ENCODE measurements at places on chromosomes 6 and 20.

GRCh38 chr6:31712296-31712695, 2.9 kb upstream of the LY6G6D start:
- no peak for DNase-seq

DNA sequence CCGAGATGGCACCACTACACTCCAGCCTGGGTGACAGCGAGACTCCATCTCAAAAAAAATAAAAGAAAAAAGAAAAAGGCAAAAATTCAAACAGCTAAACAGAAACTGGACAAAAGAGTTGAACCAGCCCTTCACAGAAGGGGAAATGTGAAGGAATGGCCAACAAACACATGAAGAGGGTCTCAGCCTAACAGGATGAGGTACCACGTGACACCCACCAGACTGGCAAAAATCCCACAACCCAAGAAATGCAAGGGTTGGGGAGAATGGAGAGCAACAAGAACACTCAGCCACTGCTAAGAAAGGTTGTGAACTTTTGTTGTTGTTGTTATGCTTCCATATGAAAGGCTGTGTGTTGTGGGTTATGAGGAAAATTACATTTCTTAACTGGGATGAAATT, 357.7 kb downstream of the PREX1 start:
- no peak for DNase-seq

- DNase-seq = no peak
Measured at GRCh38 chr6:84033523-84034451, at the start of gene MRAP2. Gene MRAP2, plus strand, starts transcription at chr6:84033772. Its CDS starts 21,547 bp downstream, at chr6:84055319.

- DNase-seq = no peak
Measured at GRCh38 chr20:5397393-5397792, 80.6 kb upstream of the PROKR2 start.

DNA sequence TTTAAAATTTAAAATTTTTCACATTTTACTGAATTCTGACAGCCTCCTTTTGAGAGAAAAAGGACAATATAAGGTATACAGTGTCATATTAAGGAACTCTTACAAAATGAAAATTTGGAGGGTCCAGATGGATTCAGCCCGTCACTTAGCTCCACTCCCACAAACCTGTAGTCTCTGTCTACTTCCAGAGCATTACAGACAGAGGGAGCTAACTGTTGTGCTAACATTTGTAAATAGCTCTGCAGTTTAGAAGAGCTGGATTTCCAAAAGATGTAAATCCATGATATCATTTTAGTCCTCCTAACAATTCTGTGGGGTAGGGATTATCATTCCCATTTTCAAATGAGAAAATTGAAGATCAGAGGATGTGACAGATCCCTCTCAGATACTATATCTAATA, 16.1 kb upstream of the SERINC3 start:
- no peak for DNase-seq

GRCh38 chr6:146949425-146949824, 254.8 kb upstream of the STXBP5 start:
- DNase-seq = no peak

DNA sequence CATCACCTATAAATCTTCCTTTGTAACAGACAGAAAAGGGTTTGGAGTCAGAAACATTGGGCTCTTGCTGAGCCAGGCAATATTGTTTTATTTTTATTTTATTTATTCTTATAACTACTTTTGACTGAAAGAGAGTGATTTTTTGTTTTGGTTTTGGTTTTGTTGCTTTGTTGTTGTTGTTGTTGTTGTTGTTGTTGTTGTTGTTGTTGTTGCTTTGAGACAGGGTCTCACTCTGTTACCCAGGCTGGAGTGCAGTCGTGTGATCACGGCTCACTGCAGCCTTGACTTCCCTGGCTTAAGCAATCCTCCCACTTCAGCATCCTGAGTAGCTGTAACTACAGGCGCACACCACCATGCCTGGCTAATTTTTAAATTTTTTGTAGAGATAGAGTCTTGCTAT, 15.0 kb upstream of the SLC13A3 start:
- no peak for DNase-seq

DNA sequence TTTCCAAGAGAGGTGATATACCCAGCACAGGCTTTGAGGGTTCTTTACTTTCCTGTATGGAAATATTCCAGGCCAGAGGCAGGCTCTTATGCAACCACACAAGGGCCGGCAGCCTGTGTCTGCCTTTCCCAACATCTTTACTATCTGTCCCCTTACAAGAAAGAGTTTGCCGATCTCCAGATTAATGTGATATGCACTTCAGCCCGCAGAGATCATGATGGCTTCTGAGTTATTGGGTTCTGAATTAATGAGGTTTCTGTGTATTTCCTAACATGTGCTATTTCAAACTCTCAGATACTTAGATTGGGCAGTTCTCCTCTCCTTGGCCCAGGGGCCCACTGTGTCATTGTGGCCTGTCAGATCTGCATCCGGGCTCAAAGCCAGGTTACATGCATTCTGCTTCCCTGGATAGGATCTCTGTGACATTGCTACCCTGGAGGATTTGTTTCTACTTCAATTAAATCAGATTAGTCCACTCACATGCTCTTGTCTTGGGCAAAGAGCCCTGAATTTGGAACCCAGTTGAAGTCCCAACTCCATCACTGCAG, 56.6 kb downstream of the TGM2 start:
- no peak for DNase-seq

DNA sequence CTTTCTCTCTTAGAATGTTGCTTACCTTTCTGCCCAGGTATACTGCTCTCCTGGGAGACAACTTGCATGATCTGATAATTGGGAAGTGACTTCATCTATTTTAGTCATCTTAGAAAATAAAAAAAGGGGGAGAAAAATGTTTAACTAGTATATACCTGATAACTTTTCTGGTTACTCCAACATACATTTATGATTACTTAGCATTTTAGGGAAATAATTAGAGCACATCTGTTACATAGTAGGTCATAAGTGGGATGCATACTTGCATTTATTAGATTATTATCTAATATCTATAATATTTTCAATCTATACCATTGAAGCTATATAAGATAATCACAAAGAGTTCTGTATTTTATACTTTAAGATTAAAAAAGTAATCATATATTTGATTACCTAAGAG, 193.9 kb upstream of the EYS start:
- DNase-seq = no peak

- no peak for DNase-seq
Measured at GRCh38 chr20:62717933-62718332, 9.3 kb downstream of the NTSR1 start.

GRCh38 chr6:21597801-21598673, 4.5 kb downstream of the SOX4 start:
- DNase-seq = no peak

GRCh38 chr6:114096561-114097172, 125.7 kb upstream of the HDAC2 start:
- no peak for DNase-seq

- no peak for DNase-seq
Measured at GRCh38 chr20:36152261-36152660, 2.3 kb upstream of the EPB41L1 start.

- no peak for DNase-seq
Measured at GRCh38 chr6:138545621-138545980, 46.3 kb upstream of the NHSL1 start.

DNA sequence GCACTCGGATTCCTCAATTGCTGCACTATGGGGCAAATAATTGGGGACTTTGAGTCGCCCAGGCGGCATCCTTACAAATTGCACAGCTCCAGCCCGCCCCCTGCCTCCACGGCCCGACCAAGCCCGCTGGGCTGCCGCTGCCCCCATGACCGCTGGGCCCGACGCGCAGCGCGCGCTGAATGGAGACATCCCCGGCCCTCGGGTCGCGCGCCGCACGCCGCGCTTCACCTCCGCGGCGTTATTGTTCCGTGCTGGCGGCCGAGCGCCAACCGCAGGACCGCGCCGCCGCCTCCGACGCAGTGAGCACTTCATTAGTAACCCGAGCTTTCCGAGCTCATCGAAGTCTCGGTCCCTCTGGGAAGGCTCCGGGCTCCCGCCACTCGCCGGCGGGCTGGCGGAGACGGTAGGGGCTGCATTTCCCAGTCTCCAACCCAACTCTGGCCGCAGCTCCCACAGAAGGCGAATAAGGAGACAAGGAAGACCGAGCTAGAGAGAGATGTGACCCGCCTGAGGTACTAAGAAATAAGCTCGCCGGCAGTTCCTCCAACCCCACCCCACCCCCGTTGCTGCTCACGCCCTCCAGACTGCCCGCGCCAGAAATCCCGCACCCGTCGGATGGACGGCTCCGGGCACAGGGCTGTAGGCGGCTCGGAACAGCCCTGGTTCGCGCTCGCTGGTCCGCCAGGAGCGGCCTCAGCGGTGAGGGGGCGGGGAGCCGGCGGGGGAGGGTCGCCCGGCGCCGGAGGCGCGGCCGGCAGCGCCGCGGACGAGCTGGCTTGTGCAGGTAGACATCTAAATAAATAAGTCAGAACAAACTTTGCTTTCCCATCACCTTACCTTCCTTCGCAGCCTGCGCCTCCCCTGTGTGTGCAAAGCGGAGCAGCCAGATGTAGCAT, 703 bp downstream of the EPHA7 start:
- DNase-seq = no peak

GRCh38 chr6:14797875-14798593, 447.8 kb upstream of the JARID2 start:
- no peak for DNase-seq

GRCh38 chr6:158646023-158646910, 1.7 kb upstream of the DYNLT1 start:
- no peak for DNase-seq

- no peak for DNase-seq
Measured at GRCh38 chr6:73367761-73368355, 1.8 kb downstream of the OOEP start.

DNA sequence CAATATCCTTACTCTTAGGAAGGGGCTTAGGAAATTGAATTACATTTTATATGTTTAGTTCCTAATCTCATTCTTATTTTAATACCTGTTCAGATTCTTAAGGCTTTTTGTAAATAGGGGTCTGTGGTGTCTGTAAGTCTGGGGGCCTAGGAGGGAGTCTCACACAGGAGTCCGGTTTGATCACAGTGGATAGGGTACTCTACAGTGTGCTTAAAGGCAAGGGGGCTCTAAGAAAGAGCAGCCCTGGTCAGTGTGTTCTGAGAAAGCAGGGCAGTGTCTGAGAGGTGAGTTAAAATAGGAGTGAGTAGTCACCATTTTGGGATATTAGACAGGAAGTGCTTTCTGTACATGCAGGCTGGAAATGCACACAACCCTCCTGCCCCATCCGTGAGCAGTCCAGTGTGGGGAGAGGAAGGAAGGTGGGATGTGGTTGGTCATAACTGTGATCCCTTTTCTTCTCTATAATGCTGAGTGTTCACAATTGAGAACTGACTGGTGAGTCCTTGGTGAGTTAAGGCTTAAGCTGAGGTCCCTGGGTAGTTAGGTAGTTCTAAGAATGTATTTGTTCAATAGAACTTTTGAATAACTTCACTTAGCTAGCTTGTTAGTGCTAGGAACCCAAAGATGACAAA, 50.0 kb downstream of the CDKAL1 start:
- DNase-seq = no peak

DNA sequence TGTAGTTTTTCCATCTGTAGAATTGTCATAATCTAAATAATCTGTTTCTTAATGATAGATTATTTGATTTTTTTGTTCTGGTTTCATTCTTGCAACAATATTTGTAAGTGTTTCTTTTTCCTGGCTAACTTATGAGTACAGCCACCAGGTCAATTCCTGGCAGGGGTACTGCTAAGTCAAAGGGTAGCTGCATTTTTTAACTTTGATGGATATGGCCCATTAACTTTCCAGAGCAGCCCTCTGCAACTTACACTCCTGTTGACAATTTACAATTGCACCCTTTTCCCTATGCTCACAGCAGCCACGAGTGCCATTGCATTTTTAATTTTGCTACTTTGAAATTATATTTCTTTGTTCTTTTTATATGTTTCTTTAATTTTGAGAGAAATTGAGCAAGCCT, 209.3 kb upstream of the CST7 start:
- no peak for DNase-seq

- no peak for DNase-seq
Measured at GRCh38 chr6:125722886-125723285, 26.5 kb upstream of the HEY2 start.

DNA sequence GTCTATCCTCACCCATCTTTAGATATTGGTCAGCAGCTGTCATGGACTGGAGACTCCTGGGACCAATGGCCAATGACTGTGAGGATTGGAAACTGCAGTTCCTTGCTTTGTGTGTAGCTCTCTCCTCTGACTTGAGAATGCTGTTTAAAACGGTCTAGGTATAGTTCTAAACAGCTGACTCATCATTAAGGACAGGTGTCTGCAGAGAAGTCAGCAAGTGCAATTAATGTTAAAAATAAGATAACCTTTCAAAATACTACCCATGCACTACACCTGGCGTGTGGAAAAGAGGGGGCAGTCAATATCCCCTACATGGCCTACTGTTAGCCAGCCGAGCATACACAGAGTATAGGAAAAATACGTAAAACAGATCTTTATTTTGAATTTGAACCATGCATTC, 115.4 kb upstream of the TAB2 start:
- DNase-seq = no peak

GRCh38 chr6:126266664-126267063, 73.3 kb upstream of the CENPW start:
- DNase-seq = no peak

- no peak for DNase-seq
Measured at GRCh38 chr6:169109411-169110220, 144.0 kb downstream of the THBS2 start.

- DNase-seq = peak; percentile 47
Measured at GRCh38 chr20:32483351-32484224, 101.5 kb downstream of the NOL4L start.

GRCh38 chr6:93266116-93266817, 153.1 kb downstream of the EPHA7 start:
- no peak for DNase-seq

DNA sequence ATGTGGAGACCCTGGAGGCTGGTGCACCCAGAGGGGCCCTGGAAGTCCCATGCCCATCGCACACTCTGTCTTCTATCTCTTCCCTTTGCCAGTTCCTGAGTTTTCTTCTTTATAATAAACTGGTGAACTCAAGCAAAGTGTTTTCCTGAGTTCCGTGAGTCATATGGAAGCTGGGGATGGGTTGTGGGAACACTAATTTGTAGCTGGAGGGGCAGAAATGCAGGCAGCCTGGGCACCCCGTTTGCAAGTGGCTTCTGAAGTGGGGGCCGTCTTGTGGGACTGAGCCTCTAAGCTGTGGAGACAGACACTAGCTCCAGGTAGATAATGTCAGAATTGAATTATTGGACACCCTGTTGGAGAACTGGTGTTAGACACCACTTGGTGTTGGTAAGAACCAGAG, 3.2 kb upstream of the PPP1R3G start:
- no peak for DNase-seq

DNA sequence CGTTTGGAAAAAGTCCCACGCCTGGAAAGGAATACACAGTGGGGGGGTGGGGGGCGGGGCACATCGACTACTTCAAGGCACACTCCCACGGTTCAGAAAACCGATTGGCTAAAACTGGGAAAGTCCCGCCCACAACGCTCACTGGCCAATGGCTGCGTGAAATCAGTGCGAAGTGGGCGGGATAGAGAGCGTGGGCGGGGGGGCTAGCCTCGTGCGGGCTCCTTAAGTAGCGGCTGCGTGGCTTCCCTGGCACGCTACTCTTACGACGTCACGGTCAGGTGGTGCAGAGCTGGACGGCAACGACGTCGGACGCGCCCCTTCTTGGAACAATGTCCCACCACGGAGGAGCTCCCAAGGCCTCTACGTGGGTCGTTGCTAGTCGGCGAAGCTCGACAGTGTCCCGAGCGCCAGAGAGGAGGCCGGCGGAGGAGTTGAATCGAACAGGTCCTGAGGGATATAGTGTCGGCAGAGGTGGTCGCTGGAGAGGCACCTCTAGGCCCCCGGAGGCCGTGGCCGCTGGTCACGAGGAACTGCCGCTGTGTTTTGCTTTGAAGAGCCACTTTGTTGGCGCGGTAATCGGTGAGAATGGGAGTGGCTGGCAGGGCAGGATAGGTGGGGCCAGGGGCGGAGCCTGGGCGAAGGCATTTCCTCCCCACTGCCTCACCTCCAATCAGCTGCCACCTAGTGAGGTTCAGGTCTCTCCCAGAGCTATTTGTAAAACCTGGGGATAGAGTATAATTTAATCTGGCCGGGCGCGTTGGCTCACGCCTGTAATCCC, at the start of gene DDX43:
DDX43 (plus strand) TSS at position 252 of the 778 bp plus-strand sequence; CDS start at position 330, 78 bp downstream.
- DNase-seq = no peak
